GF-D8 (cell line): ENCODE measurements at places on chromosomes 6 and 20.

DNA sequence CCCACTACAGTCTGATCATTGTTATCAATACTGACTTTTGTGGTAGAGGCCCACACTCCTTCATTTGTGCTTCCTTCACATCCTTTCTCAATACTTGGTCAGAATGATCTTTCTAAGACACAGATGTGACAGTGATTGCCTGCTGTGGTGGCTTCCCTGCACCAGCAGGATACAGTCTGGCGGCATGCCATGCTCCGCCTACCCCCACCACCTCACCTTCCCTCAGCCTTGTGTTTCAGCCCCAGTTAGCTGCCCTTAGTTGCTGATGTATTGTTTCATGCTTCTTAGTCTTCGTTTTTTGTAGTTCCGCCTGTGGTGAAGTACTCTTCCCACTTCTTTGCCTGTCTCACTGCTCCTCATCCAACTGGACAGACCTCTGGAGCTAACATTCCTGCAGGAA is 10.9 kb downstream of the LRRC1 start:
- no peak for DNase-seq

GRCh38 chr6:73515204-73515655 is 5.6 kb downstream of the EEF1A1 start:
- DNase-seq: no peak

DNA sequence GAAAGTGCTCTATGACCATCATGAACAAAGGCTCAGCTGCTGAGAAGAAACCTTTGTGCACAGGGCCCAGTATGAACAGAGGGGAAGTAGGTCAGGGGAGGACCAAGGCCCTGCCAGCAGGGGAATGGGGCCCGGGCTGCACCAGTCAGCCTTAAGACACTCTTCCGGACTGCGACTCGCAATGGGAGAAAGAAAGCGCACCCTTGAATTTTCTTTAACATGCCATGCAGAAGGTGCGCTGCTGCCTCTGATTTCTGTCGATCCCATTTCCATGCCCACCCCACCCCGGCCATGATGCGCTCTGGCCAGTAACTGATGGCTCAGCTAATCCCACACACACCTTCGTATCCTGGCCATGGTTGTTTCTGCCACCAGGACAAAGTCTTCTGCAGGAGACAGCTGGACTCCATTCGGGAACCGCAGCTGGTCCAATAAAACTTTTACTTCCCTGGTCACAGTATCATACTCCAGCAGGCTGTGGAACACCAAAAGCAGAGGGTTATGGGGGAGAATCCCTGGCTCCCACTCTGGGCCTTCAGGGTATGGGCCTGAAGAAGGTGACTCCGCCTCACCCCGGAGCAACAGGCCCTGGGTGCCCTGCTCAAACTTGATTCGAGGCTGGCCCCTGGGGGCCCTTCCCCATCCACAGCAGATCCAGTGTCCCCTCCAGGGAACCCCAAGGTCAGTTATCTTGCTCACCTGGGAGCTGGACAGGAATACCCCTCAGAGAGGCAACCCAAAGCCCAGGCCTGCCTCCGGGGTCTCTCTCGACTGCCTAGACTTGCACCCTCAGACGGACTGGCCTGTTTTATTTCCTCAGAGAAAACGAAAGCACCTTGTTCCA is 20.3 kb downstream of the CST7 start:
- DNase-seq: no peak

DNA sequence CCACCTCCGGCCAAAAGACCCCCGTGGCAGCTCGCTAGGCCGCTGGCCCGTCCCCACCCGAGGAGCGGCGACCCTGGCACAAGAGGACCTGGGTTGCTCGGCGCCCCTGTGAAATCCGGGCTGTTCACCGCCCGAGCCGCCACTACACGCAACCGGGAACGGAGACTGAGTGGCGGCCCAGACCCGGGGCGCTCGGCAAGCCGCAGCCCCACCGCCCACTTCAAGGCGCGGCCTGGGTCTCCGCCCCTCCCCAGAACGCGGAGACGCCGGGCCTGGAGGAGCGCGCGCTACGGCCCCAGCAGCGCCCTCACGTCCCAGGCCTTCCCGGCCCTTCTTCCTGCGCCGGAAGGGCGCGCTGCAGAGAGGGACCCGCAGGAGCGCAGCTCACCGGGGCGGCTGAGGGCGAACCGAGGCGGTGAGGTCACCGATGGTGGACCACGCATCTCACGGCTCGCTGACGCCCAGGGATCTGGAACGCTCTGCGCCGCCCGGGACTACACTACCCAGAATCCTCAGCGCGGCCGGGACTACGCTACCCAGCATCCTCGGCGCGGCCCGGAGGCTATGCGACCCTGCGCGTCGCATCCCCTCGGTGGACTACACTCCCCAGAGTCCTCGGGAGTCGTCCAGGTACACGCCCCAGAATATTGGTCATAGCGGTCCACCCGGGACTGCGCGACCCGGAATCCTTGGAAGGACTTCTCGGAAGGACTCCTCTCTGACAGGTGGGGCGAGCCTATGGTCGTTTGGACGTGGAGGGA is at the start of gene ZNF337:
Gene ZNF337 (minus strand): TSS at position 483 of the 761 bp plus-strand sequence. CDS start 10,436 bp downstream, outside the sequence.
- DNase-seq: peak; percentile 81

- no peak for DNase-seq
Observed at GRCh38 chr20:17934141-17934862, 34.3 kb downstream of the SNX5 start.

- DNase-seq: no peak
Observed at GRCh38 chr6:16199804-16200203, 38.6 kb upstream of the GMPR start.

- no peak for DNase-seq
Observed at GRCh38 chr6:14149053-14149738, 31.6 kb downstream of the CD83 start.

DNA sequence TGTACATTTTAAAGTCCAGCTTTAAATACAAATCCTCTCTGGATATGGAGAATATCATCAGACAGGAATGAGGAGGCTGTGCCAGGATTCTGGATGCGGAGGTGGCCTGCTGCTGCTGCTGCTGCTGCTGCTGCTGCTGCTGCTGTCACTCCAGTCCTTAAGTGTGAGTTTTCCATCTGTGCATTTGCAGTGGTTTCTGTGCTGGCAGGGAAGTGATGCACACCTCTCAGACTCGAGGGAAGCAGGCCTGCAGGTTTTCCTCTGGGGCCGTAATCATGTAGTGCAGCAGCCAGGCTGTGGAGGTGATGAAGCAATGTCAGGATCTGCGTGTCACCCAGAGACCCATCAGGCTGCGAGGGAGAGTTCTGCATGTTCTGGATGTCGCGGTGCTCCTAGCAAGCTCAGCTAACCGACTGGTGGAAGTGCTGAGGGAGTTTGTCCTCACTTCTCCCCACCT is 32.0 kb downstream of the CFAP61 start:
- no peak for DNase-seq

DNA sequence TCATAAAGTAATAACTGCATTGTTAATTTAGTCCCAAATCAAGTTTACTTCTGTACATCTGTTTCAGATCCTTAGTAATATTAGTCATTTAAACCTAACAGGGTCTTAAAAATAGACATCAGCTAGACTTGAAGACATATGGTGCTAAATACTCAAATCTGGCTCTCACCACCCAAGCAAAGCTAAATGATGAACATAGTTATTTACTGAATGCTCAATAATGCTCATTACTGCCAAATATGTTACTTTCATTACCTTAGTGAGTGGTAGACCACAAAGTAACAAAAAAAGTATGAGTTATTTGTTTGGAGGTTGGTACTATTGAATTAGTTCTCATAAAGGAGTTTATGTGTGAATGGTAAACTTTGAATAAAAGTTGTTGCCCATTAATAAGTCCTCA is 502.1 kb downstream of the PKHD1 start:
- no peak for DNase-seq

DNA sequence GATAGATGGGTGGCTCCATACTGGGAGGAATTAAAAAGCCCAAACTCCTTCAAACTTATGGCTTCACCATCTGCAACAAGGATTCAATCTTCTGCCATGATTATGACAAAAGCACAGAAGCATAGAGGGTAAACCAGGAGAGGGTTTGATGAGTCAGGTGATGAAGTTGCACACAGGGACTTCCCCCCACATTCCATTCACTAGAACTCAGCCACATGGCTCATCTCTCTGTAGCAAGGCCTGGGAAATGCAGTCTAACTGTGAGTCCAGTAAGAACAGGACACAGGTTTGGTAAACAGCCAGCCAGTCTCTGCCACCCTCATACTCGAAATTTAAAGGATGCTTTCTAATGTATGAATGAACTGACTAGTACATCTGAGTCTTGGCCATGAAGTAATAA is 142.9 kb downstream of the HIVEP2 start:
- DNase-seq: peak; percentile 3

DNA sequence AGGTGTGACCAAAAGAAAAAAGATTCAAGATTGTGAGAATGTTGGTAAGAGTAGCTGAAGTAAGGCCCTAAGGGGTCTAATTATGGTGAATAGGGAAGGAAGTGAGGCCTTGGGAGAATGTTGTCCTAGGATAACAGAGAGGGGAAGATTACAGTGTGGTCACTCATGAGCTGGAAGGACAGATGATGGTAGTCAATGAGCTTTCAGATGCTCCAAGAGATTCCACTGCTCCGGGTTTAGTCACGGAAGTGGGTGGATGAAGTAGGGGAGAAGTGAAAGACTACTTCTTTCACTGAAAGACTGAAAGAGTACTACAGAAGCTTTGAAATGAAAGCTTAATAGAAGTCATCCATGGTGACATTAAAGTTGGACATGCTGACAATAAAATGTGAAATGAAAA is 108.5 kb downstream of the MMS22L start:
- no peak for DNase-seq

GRCh38 chr6:21426841-21427490 is 166.6 kb upstream of the SOX4 start:
- DNase-seq: no peak

DNA sequence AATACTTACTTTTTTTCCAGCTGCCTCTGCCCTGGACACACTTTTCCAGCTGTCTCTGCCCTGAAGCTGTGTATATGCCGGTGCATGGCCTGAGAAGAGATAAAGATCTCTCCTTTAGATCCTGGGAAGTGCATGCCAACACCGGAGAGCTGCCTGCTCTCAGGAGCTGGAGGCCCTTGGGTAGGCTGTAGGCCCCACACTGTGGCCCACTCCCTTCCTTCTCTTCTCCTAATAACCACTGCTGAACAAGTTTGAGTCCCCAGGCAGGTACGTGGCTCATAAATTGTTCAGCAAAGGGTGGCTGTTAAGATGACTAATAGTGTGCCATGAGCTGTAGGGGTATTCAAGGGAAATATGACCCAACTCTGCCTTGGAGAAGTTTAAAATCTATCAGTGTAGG is 102.5 kb downstream of the CD24 start:
- no peak for DNase-seq

GRCh38 chr20:46259260-46259859 is 48.9 kb downstream of the CDH22 start:
- no peak for DNase-seq

GRCh38 chr6:140576004-140576555 is 1201.6 kb upstream of the CITED2 start:
- DNase-seq: no peak

- DNase-seq: no peak
Observed at GRCh38 chr6:90701146-90701781, 114.4 kb upstream of the MAP3K7 start.

GRCh38 chr20:59375541-59375940 is 75.1 kb downstream of the EDN3 start:
- DNase-seq: no peak

GRCh38 chr6:56450882-56451739 is 191.6 kb downstream of the DST start:
- no peak for DNase-seq

DNA sequence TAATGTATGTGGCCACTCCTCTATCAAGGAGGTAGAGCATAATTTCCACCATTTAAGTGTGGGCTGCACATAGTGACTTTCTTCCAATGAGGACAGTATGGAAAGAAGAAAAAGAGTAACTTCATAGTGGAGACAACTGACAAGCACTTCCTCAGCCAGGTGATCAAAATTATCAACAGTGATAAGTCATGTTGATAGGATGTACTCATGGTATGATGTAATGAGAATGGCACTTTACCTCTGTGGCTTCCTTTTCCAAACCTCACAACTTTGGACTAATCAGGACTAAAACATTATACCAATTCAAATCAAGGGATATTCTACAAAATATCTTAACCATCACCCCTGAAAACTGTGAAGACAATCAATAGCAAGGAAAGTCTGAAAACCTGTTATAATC is 302.3 kb upstream of the CITED2 start:
- DNase-seq: no peak

DNA sequence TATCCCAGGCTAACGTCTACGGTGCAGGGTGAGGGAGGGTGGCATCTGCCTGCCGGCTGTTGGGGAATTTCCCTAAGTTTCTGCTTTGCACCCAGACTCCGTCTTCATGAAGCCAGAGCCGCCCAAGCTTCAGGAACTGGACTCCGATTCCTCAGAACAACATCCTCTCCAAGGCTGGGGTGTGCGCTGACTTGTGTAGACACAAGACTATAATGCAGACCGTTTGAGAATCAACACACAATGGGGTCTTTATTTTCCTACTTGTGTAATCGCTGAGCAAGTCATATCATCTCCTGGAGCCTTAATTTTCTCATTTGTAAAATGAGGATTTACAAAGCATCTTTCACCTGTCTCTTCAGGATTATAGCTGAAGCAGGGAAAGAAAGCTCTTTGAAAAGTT is 160.5 kb upstream of the AGPAT4 start:
- no peak for DNase-seq

GRCh38 chr20:4038676-4039370 is 23.5 kb upstream of the RNF24 start:
- DNase-seq: no peak

DNA sequence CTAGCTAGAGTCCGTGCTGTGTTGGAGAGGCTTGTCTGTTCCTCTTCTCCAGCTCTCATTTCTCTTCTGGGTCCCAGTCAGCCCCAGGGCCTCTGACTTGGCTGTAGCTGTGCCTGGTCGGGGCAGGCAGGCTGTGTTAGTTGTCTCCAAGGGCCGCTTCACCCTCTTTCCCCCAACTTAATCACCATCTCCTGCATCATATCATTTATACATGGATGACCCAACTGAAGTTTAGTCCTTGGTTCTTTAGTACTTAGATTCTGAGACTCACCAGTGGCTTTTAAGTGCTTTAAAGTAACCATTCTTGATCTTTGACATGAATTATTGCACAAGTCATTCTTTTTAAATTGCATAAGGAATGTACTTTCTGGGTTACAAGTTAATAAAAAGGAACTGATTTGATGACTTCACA is 127.3 kb downstream of the RTN4IP1 start:
- DNase-seq: no peak

DNA sequence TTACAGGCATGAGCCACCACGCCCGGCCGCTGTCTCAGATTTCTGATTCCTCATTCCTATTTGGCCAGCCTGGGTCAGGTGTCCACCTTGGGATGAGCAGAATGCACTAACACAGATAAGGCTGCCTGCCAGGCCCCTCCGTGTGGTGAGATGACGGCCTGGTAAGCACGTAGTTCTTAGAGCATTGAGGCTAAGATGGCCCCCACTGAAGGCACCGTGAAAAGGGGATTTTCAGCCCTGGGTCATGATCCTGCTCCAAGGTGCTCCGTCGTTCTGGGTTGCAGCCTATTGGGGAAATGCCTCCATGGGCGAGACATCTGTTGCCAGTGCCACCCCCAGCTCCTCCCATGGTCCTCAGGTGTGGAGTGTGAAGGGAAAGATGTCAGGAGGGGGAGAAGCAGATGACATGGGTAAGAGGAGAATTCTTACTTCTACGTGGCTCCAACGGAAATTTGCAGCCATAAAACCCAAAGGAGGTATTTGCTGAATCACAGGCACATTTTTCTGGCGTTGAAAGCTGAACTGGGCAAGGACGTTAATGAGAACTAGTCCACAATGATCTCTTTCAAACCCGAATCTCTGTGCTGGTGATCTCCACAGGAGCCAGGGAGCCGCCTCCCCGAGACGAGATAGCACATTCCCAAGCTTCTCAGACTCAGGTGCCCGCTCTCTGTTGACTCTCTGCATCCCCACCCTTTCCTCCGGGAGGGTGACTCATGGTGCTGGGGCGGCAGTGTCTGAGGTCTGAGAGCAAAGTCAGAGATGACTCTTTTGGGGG is 34.0 kb upstream of the BMP6 start:
- DNase-seq: no peak
